ENCODE measurements at places on chromosomes 2 and 18. TPM values are rescaled to one million over a fixed set of nuclear protein-coding genes. Genes with fewer than 3 reads are reported as not detected.

MYL1 gene
- not detected for total RNA-seq

RTKN gene
- total RNA-seq = 3.7 TPM

MROH2A gene
- total RNA-seq = not detected

CAVIN2 gene
- not detected for total RNA-seq

COL4A4 gene
- not detected for total RNA-seq
